ENCODE measurements at places on chromosomes 3 and 15.
A peak's percentile ranks its signal among the peaks of the same experiment; 100 is the strongest.

GRCh38 chr3:53173107-53173506 lies 12.1 kb downstream of the PRKCD start:
- no peak for DNase-seq

- no peak for DNase-seq
These were observed 50.3 kb upstream of the CHRNB4 start for GRCh38 chr15:78691167-78691850.

- peak; percentile 80 for DNase-seq
These were observed 2.0 kb upstream of the HYAL2 start for GRCh38 chr3:50324351-50325112.

DNA sequence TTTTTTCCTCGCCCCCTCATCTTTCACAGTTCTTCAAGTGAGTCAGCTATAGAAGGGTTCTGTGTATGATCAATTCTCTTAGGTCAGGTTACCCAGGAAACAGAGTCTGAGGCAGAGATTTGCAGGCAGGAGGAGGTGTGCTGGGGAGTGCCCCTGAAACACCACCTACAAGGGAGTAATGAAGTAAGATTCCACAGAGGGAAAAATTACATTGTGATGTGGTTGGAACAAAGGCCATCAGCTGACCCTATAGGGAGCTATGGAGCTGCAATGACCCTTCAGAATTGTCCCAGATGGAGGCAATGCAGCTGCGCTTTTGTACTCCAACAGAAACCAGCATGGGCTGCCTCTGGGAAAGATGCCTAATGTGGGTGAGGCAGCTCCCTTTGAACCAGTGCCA lies 142.2 kb upstream of the CNTN3 start:
- no peak for DNase-seq

DNA sequence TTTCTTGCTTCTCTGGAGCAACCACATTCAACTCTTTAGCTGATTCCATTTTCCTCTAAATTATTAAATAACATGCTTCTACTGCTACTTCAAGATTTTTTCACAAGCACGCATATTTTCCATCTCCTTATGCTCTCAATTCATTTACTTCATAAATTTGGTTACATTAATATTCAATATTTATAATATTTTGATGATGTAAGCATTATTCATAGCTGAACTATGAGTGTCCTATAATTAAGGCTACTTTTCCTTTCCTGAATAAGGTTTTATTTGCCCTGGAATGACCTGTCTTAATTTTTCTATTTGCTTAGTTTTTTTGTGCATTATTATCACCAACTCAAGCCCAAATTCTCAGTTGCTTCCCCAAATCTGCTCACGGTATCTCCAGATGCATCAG lies 109.4 kb upstream of the ADPGK start:
- no peak for DNase-seq

DNA sequence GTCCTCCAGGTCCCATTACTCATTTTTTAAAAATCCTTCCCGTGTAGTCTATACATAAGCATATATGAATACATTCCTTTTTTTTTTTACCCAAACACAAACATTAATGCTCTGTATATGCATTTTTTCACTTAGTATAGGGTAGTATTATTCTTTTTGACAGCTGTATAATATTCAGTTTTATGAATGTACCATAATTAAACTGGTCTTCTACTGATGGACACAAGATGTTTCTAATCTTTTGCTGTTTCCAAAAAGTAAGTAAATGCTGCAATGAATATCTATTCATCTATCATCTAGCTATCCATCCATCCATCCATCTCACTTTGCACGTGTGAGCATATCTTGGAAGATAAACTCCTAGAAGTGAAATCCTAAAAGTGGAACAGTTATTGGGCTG lies 110.8 kb downstream of the IGF2BP2 start:
- no peak for DNase-seq

- DNase-seq = no peak
These were observed 156.0 kb upstream of the MCTP2 start for GRCh38 chr15:94075349-94075748.

GRCh38 chr3:43647331-43648166 lies 25.7 kb upstream of the ANO10 start:
- no peak for DNase-seq

GRCh38 chr3:197174927-197175326 lies 123.5 kb downstream of the DLG1 start:
- no peak for DNase-seq

- DNase-seq = no peak
These were observed 5.0 kb downstream of the PIGZ start for GRCh38 chr3:196963631-196963953.

- no peak for DNase-seq
These were observed 156.9 kb downstream of the MEX3B start for GRCh38 chr15:81888748-81889484.

DNA sequence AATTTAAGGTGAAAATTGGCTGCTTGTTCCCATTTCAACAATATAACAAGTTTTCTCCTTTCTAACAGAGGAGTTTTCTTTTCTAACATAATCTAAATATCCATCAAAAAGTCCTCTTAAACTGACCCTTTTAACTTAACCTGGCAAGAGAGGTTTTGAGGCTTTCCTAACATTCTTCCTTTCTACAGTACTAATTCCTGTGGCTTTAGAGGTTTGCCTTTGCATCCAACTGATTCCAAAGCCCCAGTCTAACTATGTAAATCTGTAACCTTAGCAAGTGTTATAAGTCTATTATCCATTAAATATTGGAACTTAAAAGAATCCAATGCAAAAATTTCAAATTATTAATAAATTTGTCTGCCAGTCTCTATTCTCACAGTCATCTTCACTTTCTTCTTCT lies 134.1 kb downstream of the ISL2 start:
- no peak for DNase-seq

- no peak for DNase-seq
These were observed 789.5 kb upstream of the CFAP20DC start for GRCh38 chr3:59839283-59839682.

All from PC-3 (cell line).